Activated T-helper 9 cell treated with anti-CD3 and anti-CD28 coated beads, Interleukin-2, amount 50 U/mL, for 16 hours (primary cell): ENCODE measurements at places on chromosomes 6 and 20.

DNA sequence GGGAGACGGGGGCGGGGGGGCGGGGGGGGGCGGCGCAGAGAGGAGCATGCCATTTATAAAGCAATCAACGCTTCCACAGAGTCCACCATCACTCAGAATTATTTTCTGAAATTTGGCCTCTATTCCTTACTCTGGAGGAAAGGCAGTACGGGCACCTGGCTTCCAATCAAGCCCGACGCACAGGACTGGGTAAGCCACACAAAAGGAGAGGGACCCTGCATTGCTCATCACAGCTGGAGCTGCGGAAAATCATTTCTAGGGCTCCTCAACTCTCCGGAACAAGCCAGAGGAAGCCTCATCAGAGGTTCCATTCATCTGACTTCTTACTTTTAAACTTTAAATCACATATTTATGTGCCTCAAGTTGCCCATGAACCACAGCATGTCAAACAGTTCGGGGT, 55.9 kb downstream of the TTI1 start:
- no peak for DNase-seq

DNA sequence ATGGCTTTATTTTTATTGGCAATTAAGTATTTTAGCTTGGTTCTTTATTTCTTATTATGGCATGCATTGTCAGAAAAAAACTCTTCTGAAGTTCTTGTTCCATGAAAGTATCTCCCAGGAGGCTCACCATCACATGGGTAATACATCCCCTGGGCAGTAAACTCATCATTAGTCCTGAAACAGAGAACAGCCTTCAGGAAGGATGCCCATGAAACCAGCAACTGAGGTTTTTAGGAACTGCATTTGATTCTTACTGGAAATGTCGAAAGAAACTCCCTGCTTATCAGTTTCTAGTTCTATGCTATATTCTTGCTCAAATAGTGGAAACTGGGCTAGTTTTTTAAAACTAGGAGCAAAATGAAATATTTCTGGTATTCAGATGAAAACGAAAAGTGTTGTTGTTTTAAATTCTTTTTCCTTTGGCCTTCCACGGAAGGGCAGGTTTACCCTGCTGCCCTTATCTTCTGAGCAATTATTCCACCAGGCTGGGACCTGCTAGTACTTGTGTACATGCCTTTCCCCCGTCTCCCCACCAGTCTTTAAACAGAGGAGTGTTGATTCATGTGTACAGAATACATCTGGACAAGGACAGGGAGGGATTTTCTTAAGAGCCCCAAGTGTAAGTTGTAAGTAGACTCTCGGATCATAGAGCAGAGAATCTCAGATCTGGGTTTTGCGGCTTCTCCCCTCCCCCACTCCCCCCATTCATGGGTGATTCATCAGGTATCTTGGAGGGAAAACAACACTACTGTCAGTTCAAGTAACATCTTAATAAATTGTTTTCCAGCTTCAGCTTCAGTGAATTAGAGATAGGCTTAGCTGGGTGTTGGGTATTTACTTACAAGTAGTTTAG, 81.5 kb downstream of the RTN4IP1 start:
- DNase-seq: peak; percentile 19

GRCh38 chr6:134449781-134450180, 131.9 kb upstream of the SGK1 start:
- no peak for DNase-seq

DNA sequence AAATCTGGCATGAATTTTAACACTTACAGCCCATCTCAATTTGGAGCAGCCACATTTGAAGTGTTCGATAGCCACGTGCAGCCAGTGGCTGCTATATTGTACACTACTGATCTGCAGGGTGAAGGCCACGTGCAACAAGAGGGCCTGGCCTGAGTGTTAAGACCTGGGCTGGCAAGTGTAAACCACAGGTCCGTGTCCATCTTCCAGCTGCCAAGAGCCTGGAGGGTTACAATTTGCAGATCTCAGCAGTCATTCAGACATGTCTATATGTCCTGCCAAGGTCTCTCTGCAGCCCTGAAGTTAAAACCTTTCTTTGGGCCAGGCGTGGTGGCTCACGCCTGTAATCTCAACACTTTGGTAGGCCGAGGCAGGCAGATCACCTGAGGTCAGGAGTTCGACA, 14.1 kb downstream of the SGK2 start:
- DNase-seq: no peak

GRCh38 chr6:25035512-25036435, 100.0 kb upstream of the RIPOR2 start:
- no peak for DNase-seq

- DNase-seq: no peak
Observed at GRCh38 chr6:150534553-150534952, 65.1 kb upstream of the PLEKHG1 start.

- DNase-seq: no peak
Observed at GRCh38 chr6:131362070-131362469, 211.0 kb upstream of the ARG1 start.

DNA sequence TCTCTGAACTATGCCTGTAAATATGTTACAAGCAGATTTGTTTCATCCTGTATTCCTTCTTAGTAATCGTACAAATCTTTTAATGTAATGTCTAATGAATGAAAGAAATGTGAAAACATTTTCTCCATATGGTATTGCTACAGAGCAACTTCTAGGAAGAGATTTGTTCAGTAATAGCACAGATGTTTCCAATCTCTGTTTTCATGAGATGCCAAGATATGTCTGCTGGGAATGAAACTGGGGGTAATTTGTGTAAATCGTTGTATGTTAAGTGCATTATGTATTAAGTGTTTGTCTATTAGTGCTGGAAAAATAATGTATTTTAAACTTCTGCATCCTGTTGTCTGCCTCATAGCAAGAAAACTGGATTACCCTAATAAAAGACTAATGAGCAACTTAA, 722.2 kb upstream of the EYS start:
- no peak for DNase-seq

GRCh38 chr20:5221061-5221430, 94.2 kb downstream of the CDS2 start:
- no peak for DNase-seq

GRCh38 chr6:129872586-129872985, 11.5 kb upstream of the TMEM244 start:
- DNase-seq: no peak

- DNase-seq: no peak
Observed at GRCh38 chr6:90074161-90074850, 180.0 kb downstream of the GJA10 start.

DNA sequence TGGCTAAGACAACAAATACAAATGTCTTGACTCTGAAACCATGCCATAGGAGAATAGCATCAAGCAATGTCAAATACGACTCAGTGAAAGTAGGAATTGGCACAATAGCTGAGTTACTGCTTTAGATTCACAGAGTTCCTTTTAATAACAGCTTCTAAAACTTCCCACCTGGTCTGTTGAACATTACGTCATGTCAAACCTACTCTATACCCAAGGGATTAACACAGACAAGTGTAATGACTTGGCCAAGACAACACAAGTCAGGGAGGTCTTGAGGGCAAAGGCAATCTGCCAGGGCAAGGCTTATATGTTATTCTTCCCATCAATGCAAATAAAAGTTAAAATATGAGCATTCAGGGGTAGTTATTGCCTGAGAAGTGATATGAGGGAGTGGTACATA, 265.1 kb upstream of the PRDM1 start:
- DNase-seq: no peak

DNA sequence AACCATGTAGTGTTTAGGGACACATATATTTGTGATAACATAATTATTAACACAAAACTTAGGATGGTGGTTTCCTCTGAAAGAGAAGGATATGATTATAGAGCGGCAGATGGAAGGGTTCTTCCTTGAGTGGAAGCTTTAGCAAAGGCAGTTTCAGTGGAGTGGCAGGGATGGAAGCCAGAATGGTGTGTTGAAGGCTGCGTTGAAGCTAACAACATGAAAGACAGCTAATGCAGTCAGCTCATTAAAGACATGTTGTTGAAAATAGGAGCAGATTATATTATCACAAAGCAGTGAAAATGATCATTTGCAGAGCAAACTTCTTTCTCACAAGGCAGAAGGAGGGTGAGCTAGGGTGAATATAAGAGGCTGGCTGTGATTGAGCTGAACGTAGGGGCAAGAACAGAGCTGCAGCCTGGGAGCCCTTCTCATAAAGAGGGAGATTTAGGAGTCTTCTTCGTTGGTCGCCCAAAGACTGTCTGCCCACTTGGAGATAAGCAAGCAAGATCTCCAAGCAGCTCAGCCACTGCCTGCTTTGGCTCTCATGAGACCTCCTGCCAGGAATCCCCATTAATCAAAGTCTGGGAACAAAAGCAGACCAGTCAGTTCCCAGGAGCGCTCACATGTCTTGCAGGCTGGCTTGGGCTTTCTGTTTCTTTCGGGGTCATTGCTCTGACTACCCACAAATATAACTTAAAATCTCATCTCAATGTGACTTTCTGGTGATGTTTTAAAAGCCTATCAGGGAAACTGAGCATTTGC, 2.6 kb upstream of the ANKRD6 start:
- DNase-seq: no peak

DNA sequence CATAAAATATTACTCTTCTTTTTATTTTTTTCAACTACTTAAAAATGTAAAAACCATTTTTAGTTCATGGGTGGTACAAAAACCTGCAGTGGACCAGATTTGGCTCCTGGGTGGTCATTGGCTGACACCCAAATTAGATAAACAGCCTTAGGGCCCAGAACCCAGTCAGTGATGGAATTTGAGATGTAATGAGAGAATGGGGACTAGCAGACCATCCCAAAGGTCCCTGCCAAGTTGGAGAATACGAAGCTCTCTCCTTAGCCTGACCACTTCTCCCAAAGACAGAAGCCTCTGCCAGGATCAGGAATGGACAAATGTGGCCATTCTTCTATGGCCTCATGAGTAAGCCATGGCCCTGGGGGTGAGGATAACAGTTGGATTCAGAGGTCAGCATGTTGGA, 194.7 kb downstream of the NFATC2 start:
- DNase-seq: no peak

GRCh38 chr6:158705386-158706126, 55.7 kb downstream of the SYTL3 start:
- no peak for DNase-seq

DNA sequence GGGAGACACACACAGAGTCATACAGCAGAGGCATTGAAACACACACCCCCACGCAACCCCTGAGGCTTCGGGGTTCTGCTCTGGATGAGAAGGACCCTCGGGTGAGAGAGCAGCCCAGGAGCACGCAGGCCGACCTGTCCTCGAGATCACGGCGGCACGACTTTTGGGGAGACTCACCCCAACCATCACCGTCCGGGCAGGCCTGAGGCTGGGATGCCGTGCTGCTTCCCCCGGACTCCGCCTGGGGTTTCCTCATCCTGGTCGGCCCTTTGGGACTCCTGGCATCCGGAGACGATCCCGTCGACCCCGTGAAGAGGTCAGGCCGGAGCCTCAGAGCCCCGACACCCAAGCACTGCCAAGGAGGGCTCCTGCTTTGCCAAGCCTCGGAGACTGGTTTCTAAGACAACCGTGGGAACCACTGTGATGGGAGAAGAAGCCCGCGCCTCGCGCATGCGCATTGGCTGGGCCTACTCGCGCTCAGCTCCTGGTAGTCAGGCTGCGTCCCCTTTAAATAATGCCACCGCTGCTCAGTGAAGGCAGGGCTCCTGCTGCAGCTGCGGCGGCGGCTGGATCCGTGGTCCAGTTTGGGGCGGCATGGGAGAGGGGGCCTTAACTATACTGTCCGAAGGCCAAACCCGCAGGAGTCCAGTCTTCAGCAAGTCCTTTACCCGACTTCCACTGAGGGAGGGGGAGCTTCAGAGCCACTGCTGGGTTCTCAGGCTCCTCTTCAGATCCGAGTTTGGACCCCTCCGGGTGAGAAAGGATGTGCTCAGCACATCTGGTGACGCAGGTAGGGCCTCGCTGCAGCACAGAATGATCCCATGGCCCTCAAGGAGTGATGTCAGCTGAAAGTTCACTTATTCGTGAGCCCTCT, 171.4 kb upstream of the ZNF337 start:
- peak; percentile 41 for DNase-seq

DNA sequence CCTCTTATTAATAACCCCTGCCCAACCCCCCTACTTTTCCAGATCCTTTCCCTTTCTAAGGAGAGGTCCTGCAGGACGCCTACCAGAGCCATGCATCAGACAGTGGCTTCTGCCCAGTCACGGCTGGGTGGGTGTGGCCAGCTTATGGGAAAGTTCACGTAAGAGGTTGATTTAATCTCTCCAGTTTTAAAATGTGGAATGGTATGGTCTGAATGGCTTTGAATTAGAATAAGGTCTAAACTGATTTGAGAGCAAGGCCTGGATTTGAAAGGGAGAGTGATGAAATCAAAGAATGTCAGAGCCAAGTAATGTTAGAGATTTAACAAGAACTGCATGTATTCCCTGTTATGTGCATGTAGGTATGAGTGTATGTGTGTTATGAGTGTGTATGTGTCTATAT, 275.7 kb downstream of the PAX1 start:
- DNase-seq: no peak

- DNase-seq: no peak
Observed at GRCh38 chr6:82441047-82441855, 77.6 kb downstream of the TPBG start.

DNA sequence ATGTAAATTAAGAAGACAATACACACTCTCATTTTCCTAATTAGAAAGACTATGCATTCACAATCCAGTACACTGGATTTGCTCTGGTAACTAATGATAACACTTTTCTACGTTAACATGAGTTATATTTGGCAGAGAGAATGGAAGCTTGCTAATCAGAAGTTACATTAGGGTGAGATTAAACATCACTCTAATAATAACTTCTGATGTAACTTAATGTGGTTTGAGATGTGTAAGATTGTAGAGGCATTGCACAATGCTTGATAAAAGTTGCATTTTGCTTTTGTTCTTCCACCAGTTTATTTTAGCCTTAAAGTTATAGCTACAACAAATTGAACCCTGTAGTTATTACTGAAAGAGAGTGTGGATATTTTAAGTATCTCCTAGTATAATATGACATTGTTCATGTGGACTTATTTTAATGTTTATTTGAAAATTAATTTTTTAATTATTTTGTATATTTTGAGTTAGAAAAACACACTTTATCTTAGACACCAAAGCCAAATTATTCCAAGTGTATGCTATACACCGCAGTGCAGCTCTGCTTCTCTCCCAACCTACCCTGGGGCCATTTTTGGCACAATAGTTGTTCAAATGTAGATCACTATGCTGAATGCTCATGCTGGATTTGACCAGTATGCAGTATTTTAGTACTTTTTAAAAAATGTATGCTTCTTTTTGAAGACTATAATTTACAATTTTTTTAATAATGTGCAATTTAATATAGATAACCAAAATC, 143.2 kb downstream of the SLC16A10 start:
- no peak for DNase-seq

GRCh38 chr20:58603721-58604120, 47.4 kb upstream of the STX16 start:
- DNase-seq: no peak

DNA sequence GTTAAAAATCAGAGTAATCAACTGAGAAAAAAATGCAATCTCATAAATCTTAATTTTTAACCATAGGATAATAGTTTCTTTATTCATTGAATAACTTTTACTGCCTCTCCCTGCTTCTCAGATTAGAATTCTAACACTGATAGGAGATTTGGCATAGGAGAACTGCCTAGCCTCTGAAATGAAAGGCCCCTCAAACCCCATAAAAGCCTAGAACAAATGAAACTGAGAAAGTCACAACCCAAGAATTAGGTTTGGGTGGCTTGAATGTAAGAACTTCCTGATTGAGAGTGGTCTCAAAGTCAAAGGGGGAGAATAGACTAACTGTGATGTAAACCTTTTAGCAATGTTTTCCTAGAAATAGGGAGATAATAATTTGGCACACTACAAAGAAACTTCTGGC, 52.2 kb downstream of the SAMD5 start:
- no peak for DNase-seq

- DNase-seq: no peak
Observed at GRCh38 chr6:106184629-106185028, 98.5 kb downstream of the PRDM1 start.

GRCh38 chr6:36361071-36361470, 24.4 kb upstream of the BNIP5 start:
- no peak for DNase-seq
